Fibroblast of skin of back (primary cell): ENCODE measurements at places on chromosomes 5 and 9.

DNA sequence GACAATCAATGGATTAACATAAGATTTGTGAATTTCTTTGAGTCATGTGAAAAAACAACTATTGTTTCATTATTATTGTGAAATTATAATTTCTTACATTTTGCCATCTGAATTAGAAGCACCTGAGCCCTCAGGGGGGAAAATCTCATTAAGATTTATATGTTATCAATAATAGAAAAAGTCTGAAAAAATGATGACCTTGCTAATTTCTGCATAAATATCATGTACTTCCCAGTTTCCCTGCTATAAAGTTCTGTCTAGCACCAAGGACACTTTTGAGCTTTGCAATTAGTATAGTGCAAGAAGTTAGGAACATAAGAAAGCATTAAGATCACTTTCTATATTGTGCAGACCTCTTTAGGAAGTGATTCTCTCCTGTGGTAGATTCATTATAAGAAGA lies 488.3 kb upstream of the TUSC1 start:
- DNase-seq = no peak

- DNase-seq = peak; percentile 64
Observed at GRCh38 chr5:34657274-34657921, 1.3 kb downstream of the RAI14 start.

DNA sequence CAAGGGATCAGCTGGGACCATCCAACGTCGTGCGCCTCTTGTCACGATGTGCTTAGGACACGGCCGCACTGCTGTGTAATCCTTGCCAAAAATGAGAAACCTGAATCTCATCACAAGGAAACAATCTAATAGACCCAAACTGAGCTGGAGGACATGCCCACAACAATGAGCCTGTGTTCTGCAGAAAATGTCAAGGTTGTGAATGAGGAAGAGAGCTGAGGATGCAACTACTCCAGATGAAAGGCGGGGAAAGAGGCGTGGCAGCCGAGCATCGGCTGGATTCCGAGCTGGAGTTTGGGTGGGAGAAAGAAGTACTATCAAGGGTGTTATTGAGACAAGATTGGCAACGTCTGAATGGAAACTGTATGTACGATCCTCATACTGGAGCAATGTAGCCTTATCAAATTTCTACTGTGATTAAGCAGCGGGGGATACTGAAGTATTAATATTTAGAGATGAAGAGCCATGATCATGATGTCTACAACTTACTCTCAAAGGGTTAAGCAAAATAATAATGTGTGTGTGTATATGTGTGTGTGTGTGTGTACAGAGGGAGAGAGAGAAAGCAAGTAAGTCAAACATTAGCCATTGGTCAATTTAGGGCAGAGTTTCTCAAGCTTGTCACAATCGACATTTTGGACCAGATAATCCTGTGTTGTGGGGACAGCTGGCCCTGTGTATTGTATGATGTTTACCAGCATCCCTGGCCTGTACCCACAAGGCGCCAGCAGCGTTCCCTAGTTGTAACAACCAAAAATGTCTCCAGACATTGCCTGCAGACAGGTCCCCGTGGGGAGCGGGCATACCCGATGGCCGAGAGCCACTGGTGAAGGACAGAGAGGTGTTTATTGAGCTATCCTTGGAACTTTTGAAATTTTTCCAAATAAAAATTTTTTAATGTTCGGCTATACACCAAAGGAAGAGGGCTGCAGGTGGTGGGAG lies 46.5 kb downstream of the DUSP1 start:
- no peak for DNase-seq

- DNase-seq = peak; percentile 95
Observed at GRCh38 chr5:142977363-142978051, 207.3 kb downstream of the ARHGAP26 start.

- DNase-seq = no peak
Observed at GRCh38 chr9:121633119-121633714, 18.2 kb upstream of the DAB2IP start.

DNA sequence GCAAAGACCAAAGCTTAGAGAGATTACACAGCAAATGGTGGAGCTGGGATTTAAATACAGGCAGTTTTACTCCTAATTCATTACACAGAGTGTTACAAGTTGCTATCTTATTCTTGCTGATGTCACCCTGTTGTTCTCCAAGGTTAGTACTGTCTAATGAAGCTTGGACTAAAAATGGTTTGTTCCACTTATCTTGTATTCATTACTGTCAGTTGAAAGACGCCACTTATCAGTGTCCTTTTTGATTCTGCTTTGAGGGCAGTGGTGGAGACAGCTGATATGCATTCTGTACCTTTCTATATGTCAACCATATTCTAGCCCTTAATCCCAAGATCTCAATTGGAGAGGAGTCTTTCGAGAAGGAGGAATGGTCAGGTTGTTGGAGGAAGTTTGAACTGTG lies 14.0 kb upstream of the DENND4C start:
- no peak for DNase-seq

DNA sequence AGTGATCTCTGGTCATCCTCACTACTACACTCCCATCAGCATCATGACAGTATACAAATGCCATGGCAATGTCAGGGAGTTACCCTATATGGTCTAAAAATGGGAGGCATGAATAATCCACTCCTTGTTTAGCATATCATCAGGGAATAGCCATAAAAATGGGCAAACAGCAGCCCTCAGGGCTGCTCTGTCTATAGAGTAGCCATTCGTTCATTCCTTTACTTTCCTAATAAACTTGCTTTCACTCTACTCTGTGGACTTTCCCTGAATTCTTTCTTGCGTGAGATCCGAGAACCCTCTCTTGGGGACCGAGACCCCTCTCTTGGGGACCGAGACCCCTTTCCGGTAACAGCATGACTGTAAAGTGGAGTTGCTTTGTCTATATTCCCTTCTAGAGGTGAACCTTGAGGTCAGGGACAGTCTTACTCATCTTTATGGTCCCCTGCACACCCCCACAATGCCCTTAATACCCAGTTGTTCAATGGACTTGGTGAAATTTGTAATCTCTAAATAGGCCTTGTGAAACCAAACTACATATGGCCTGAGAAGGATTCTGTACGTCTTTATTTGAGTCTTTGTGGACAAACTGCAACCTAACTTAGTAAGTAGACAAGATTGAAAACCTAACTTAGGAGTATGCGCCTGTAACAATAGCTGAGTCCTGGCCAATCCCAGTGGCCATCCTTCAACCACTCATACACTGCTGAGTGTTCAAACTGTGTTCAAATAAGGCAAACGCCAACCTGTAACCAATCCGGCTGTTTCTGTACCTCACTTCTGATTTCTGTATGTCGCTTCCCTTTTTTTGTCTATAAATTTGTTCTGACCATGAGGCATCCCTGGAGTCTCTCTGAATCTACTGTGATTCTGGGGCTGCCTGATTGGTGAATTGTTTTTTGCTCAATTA lies 32.3 kb upstream of the UBTD2 start:
- no peak for DNase-seq

GRCh38 chr5:72767289-72768010 lies 49.0 kb upstream of the TNPO1 start:
- peak; percentile 53 for DNase-seq

GRCh38 chr5:59035681-59036080 lies 452.8 kb downstream of the RAB3C start:
- DNase-seq = no peak

GRCh38 chr5:156000115-156000514 lies 326.8 kb upstream of the SGCD start:
- DNase-seq = no peak

DNA sequence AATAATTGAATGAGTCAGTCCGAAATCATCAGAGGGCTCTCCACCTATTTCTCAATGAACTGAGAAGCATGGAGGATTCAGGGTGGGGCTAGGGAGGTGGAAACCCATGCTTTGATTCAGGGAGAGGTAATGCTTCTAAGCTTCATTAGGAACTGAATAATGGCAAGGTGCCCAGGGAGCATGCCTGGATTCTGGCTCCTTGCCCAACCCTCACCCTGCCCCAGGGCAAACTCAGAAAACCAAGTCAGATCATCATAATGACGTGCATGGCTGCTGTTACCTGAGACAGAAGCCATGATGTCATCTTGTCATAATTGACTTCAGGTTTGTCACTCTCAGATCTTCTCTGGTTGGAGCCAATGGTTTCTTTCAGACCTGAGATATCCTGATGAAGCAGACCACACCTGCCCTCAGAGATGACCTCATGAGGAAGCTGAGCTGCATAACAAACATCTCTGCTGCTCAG lies 199.6 kb downstream of the SYK start:
- DNase-seq = peak; percentile 28

DNA sequence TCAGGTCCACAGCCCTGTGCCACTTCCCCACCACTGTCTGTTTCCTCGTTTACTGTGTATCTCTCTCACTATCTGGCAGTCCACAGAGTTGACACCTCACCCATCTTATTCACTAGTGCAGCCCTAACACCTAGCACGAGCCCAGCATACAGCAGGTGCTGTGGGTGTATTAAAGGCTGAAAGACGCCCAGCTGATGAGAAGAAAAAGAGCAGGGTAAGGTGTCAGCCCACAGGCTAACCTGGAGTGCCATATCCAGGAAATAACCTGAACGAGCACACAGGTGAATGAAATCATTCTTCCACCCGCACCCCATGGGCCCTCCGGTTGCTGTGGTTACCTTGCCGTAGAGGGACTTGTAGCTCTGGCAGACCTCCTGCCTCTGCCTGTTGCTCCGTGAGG lies 18.6 kb downstream of the ANXA6 start:
- no peak for DNase-seq

DNA sequence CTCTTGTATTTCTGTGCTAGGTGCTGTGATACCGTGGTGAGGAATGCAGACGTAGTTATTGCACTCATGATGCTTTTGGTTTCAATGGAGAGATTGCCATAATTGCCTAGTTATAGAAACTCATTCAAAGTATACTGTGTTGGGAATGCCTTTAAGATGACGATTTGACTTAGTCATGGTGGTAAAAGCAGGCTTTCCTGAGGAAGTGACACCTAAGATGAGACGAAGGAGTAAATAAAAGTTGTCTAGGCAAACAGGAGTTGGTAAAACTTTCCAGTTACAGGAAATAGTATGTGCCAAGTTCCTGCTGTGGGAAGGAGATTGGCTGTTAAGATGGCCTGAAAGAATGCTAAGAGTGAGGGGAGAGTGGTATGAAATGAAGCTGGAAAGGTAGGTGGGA lies 48.1 kb downstream of the FOCAD start:
- peak; percentile 35 for DNase-seq

DNA sequence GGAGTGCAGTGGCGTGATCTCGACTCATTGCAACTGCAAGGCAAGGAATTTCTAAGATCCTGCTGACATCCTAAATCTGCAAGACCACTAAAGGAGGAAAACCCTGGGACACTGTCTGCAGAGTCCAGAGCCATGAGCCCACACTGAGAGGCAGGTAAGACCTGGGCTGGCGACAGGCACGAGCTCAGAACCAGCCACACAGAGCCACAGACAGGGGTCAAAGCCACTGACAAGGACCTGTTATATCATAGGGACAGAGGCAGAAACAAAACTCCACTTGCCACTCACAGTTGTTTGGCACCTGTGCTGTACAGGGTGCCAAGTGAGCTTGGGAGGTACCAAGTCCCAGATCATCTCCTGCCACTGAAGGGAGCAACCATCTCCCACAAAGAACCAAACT lies 34.2 kb downstream of the IPPK start:
- DNase-seq = no peak

- no peak for DNase-seq
Observed at GRCh38 chr9:76424491-76424890, 30.3 kb upstream of the RFK start.

DNA sequence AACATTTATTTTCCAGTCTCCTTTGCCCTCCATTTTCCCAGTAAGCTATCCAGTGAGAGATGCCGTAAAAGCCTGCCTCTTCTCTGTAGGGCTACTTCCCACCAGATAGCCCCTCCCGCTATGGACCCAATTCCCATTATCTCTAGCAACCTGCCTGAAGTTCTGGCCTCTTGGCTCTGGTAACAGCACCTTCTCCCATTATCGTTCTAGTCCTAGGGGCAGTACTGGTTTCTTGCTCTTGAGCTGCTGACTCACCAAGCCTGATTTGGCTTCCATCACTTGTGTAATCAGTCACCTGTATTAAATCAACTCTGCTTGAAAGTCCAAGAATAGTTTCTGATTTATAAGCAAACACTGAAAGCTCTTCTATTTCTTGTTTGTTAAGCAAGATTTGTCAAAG lies 42.8 kb upstream of the PARP8 start:
- DNase-seq = no peak

- no peak for DNase-seq
Observed at GRCh38 chr9:69623276-69623675, 48.9 kb downstream of the APBA1 start.

- DNase-seq = no peak
Observed at GRCh38 chr5:107916731-107917725, 246.3 kb upstream of the EFNA5 start.

DNA sequence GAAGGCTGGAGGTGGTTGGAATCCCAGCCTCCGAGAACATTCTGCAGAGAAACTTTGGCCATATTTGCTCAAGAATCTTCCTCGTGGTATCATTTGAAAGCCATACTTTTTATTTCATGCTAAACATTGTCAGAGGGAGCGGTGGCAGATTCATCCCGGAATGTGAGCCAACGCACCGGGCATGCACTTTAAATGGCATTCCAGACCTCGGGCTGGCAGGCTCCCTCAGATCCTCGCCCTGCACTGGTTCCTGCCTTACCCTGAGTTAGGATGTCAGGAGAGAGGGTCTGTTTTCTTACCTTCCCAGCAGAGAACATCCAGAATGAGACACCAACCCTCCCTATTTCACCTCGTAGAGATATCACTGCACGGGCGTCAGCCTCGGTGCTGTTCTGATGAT lies 33.8 kb downstream of the GDNF start:
- no peak for DNase-seq

DNA sequence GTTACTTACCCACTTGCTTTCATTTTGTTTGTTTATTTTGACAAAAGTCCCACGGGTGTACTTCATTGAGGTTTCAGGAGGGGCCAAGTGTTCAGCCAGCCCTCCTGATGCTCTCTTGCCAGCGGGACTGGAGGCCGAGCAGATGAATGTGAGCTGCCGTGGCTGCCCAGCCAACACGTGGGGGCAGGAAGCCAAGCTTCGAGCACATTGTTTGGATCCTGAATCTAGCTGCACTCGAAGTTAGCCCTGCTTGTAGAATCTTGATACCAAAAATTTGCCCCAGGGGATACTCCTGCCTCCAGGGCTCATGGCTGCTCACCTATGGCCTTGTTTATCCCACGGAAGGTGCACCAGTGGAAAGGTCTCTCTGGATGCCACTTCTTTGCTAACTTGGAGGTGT lies 49.3 kb downstream of the RASGEF1C start:
- DNase-seq = no peak

DNA sequence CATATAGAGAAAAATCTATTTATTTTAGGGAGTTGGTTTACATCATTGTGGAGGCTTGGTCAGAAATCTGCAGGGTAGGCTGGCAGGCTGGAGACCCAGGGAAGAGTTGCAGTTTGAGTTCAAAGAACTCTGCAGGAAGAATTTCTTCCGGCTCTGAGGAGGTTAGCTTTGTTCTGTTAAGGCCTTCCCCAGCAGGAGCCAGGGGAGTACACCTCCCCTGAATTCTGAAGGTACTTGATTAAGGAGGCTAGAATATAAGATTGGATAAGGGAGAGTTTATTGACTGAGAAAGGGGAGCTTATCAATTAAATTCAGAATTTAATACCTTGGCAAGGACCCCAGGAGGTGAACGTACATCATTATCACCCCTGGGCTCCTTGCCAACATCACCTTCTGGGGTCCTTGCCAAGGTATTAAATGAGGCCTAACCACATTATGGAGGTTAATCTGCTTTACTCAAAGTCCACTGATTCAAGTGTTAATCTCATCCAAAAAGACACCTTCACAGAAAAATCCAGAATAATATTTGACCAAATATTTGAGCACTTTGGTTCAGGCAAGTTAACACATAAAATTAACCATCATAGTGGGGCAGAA lies 351.7 kb downstream of the CWC27 start:
- DNase-seq = no peak
